ENCODE measurements at places on chromosomes 6 and 20.

DNA sequence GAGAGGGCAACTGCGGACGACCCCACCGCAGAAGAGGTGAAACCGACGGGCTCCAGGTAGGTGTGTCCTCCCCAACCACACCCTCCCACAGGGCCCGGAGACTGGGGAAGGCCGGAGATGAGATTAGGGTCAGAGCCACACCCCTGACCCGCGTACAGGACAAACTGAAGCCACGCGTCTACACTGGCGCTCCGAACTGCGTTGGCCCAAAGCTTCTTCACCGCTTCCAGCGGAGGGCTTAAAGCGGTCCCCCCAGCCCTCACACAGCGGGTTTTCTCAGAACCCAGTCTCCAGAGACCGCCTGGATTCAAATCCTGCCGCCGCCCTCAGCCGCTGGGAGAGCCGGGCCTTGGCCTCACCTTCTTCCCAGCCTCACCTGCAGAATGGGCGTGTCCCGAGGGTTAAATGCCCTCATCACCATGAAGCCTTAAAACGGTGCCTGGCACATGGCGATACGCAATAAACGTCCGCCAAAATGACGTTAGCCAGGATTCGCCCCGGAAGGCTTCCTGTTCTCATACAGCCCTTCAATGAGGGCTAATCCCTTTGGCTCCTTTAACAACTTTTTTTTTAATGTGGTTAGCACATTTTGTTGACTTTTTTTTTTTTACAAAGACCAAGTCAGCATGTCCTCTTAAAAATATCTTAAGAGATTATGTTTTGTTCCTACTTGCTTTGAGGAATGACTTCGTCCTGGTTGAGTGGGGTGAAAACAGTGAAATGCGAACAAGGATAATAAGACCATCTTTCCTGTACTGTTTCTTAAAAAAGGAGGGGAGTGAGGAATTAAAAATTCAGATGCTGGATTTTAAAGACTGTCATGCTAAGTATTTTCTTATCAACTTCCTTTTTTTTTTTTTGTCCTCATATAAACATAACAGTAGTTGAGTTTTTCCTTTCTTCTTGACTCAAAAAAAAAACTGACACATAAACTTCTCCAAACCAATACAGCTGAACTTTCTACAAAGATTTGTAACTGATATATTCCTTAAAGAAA is 15.1 kb upstream of the ZNF217 start:
- DNase-seq = no peak

DNA sequence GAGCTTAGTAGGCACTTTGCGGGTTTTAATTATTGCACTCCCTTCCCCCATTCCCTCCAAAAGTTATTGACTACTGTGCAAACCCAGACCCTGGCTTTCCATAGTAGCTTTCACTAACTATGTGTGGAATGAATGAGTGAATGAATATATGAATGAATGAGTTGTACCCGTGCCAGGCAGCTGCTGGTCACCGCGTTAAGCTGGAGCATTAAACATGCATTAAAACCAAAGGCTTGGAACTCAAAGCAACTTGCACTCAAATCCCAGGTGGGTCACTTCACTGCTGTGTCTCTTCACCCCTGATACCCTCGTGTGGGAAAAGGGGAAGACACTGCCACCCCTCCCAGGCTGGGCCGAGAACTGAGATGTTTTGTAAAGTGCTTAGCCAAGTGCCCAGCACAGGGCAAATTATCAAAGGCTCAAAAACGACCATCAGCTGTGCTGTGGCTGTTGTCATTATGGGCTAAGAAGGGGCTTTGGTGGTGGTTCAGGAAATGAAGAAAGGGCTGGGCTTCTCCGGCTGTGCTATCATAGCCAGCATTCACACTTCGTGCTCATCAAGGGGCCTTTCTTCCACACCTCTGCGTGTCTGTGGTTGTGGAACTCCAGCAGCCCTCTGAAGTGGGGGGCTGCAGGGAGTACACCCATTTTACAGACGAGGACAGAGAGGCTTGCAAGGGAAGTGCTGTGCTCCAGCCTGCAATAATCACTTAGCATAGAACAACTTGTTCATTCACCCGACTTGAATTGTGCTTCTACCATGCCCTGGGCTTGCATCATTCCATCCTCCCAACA is 60.2 kb upstream of the STX16 start:
- no peak for DNase-seq

DNA sequence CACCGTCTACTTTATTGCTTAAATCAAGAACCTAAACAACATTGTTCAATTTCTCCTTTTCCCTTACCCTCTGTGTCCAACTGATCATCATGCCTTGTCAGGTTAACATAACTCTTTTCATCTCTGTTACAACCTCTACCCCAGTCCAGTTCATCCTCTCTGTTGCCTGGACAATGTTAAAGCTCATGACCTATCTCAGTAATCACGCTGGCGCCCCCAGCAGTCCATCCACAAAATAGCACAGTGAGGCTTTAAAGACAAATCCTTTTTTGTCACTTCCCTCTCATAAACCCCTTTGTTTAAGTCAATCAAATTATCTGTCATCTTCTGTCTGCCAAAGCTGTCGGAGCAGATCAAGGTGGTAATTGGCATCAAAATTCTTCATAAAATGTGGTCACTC is 140.1 kb downstream of the QKI start:
- DNase-seq = peak; percentile 8

DNA sequence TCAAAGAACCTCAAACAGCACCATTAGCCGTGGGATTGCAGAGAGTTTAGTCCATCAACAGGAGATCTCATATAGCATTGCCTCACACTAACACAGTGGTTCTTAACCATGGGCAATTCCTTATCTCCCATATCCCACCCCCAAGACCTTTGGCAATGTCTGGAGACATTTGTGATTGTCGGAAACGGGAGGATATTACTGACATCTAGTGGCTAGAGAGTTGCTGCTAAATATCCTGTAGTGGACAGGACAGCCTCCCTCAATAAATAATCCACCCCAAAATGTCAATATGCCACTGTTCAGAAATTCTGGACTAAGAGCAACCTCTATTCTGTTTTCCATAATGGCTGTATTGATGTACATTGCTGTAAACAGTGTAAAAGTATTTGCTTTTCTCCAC is 210.1 kb upstream of the CCN2 start:
- no peak for DNase-seq

GRCh38 chr6:137707590-137708360 is 159.3 kb upstream of the TNFAIP3 start:
- DNase-seq = no peak

DNA sequence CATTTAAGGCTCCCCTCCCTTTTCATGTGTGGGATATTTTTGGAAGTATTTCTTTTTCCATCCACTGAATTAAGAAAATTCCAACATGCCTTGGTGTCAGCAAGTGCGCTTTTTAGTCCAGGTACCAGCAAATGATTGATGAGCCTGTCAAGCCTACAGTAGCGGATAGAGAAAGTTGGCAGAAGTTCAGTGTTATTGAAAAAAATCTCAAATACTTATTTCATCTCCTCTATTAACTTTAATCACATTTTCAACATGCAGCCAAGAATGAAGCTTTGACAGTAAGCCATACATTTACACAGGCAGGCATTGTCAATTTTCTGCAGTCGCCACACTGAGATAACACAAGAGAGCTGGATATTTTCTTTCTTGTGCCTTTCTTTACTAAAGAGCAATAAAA is 50.4 kb downstream of the BLOC1S5 start:
- DNase-seq = no peak

DNA sequence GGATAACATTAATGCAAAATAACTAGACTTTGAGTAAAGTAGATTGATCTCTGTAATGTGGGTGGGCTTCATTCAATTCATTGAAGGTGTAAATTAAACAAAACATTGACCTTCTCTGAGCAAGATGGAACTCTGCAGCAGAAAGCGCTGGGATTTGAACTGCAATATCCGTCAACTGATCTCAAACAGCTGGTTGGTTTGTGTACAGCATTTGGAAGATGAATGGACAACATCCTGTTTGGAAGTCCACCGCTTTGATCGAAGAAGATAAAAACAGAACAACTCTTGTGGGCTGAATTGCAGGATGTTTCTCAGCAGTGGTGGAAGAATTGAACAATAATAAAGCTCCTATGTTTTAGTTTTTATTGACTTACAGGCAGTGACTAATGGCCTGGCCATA is 20.6 kb downstream of the HLA-C start:
- DNase-seq = no peak

GRCh38 chr20:16308754-16309153 is 264.5 kb downstream of the KIF16B start:
- DNase-seq = no peak

GRCh38 chr6:22600059-22600458 is 30.7 kb downstream of the HDGFL1 start:
- no peak for DNase-seq

GRCh38 chr6:104633125-104633524 is 226.6 kb downstream of the HACE1 start:
- DNase-seq = no peak

- DNase-seq = no peak
These were observed 85.3 kb upstream of the AKAP12 start for GRCh38 chr6:151154418-151154817.

GRCh38 chr6:166472636-166473035 is 89.9 kb upstream of the MPC1 start:
- DNase-seq = no peak

DNA sequence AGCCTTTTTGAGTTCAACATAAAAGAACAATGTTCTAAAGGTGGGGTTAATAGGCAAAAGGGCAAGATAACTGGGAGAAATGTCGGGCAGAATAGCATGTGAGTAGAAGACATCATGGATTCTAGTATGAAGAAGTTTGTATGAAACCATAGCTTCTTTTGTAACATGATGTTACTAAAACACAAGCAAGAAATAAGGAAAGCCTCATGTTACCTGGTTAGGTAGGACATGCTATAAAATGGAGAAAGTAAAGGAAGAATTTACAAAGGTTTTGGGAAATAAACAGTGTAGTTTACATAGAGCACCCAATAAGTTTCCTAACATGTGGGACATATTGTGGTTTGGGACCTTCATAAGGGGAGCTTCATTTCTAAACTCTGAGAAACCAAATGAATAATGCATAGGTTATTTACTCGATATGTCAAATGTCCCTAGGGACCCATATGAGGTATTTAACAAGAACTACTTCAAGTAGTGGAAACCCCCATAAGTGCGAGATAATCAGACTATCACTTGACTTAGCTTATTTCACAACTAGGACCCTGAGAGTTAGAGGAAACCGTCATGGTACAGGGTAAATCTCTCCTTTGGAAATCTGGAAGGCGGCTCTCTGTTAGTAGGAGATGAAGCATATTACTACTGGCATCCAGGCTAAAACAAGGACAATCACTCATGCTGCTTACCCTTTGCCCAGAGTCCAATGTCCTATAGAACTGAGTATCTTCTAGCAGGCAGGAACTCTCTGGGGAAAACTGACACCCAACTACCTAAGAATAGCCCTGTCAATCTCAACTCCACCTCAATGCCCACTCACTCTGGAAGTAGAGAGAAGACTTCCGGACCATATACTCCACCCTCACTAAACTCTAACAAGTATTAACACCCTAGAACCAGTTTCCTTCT is 57.5 kb downstream of the ILRUN start:
- DNase-seq = no peak

GRCh38 chr6:86205980-86206379 is 563.3 kb upstream of the SYNCRIP start:
- no peak for DNase-seq

DNA sequence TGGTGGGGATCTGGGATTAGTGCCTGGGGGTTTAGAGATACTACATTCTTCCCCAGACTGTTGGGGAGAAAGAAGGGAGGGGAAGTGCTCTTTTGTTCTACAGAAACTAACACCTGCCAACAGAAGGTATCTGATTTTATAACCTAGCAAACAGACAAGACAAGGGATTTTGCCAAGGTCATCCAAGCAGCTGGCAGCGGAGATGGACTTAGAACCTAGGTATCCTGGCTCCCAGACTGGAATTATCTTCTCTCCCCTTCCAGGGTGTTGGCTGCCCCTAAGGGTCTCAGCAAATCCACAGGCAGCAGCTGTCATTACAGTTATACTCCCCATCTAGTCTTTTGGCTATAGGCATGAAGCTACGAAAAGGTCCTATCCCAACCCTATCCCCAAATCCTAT is 8.4 kb downstream of the SDC4 start:
- no peak for DNase-seq

DNA sequence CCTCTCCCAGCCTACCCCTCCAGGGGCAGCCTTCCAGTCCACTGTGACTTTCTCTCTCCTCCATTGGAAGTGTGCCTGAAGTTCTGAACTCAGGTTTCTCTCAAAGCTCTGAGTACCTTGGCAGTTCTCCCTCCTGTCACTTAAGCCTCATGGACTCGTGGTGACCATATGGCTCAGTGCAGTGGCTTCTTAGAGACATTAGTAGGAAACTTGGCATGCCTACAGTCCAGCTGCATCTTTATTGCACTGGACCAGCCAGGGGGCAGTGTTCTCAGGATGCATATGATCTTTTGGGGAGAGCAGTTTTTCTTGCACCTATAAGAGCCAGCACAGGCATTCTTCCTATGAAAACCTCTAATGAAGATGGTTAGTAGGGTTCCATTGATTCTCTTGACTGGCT is 47.5 kb upstream of the KCNK16 start:
- DNase-seq = no peak

DNA sequence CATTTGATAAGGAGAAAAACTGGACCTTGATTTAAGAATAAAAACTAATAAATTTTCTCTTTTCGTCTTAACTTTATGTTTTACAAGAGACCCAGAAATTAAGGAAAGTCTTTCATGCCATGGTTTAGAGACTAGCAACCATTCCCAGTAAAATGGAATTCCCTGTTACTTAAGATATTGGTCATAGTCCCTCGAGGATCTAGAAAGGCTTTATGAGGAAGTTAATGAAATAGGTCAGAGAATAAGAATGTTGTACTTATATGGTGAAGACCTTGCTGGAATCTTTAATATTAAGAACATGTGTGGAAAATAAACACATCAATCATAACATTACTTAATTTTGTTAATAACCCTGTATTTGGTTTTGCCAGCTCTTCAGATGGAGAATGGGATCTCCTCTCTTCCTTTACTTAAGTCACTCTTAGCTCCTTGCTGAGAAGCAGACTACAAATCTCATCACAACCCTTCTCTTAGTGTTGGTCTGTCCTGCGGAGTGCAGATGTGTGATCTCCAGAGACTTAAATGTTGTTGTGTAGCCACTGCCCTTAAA is 382.9 kb downstream of the QKI start:
- no peak for DNase-seq

DNA sequence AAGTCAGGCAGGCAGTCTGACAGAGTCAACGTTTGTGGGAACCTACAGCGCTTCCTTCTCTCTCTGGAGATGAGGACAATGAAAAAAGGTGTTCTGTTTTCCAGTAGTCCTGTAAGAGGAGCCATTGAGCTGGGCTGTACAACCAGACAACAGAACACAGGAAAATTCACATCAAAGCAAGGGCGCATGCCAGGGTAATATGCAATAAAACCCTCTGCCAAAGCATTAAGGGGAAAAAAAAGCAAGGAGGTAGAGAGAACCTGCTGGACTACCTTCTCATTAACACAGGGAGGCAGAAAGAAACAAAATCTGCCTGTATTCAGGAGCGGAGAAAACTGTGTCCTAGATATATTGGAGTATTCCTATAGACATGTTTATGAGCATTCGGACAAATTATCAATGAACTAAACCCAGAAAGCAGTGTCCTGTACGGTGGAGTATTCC is 1.3 kb downstream of the RNF24 start:
- no peak for DNase-seq

GRCh38 chr6:149771185-149771584 is 21.6 kb downstream of the PCMT1 start:
- DNase-seq = no peak
